ENCODE measurements at places on chromosomes 12 and 14.
A peak's percentile ranks its signal among the peaks of the same experiment; 100 is the strongest.

DNA sequence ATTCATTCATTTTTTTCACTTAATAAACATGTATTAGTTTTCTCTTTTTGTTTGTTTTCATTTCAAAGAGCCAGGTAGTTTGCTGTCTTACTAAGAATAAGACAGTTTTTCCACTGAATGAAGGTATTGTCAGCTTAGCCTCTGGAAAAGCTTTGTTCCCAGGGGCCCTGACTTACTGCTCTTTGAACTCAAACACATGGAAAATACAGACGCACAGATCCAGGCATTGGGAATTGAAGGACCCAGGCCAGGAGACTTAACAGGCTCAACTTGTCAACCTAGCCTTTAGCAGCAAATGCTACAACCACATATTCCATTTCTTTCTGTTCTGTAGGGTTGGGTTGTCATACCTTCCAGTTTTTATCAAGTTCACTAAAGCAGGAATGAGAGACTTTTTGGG lies 38.5 kb upstream of the SLCO1C1 start:
- DNase-seq: no peak

DNA sequence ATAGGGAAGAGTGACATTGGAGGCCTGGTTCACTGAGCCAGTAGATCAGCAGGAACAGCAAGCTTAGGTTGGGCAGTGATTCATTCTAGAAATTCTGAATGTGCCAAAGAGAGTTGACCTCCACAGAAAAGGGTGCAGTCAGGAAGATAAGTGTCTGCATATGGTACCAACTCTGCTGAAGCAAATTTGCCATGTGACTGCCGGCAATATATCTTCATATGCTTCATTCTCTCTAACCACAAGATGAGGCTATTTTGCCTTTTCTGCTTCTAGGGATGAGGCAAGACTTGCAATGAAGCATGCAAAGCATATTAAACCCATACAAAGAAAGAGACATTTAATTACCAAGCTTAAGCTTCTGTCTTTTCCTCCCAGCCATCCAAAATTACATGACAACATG lies 13.6 kb downstream of the CCDC198 start:
- peak; percentile 42 for DNase-seq

GRCh38 chr12:52197371-52198231 lies 5.8 kb upstream of the KRT80 start:
- no peak for DNase-seq

GRCh38 chr12:31470459-31470858 lies 120.5 kb downstream of the DENND5B start:
- no peak for DNase-seq

GRCh38 chr12:8906266-8907180 lies 7.8 kb upstream of the PHC1 start:
- no peak for DNase-seq

DNA sequence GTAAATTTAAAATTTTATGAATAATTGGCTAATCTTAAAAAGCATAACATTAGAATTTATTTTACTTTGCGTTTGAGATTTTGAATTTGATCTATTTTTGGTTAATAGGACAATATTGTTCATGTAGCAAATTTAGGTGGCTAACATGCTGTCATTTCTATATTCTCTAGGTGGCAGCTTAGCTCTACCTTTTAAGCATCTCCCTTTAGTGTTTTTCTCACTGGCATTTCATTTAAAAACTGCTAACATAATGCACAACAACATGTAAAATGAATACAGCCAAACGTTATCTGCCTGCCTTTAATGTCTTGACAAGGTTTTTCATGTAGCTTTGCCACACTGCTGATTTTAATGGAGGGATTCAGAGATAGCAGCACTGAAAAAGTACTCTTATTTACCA lies 272.4 kb upstream of the FBXO33 start:
- no peak for DNase-seq

GRCh38 chr12:81450920-81451739 lies 308.0 kb downstream of the PPFIA2 start:
- DNase-seq: peak; percentile 84

GRCh38 chr14:22549324-22549962 lies 39.6 kb downstream of the DAD1 start:
- DNase-seq: no peak

DNA sequence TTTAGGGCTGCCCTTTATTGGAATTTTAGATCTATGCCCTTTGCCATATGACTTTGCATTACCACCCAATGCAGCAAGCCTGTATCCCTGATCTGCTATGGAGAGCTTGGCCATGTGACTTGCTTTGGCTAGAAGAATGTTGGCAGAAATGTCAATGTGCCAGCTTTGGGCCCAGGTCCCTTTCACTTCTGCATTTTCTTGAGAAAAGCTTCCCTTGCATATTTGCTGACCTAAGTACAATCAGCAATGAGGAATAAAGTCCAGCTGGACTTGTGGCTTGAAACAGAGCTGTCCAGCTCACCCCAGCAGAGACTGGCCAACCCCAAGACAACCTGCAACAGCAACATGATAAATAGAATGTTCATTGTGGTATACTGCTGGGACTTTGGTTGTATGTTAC lies 135.9 kb downstream of the PAH start:
- DNase-seq: no peak

DNA sequence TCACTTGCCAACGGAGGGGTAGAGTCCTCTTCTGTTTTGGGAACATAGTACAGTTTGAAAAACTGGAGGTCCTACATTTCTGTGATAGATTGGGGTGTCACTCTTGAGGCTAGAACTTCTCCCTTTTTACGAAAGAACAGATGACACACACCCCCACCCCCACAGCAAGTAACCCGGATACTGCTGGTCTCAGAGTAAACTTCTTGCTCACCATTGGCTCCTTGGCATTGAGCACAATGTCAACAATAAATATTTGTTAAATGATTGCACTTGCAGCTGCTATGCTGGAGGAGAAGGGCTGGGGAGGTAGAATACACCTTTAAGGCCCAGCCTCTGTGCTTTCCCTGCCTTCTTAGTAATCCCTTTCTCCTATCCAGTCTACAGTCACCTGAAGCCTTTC lies 149.8 kb downstream of the TGFB3 start:
- DNase-seq: peak; percentile 29

GRCh38 chr12:54603872-54604271 lies 15.4 kb upstream of the PPP1R1A start:
- DNase-seq: no peak

GRCh38 chr12:68227356-68227755 lies 1.7 kb upstream of the IL26 start:
- DNase-seq: no peak

GRCh38 chr12:105214148-105214547 lies 21.8 kb downstream of the APPL2 start:
- no peak for DNase-seq

DNA sequence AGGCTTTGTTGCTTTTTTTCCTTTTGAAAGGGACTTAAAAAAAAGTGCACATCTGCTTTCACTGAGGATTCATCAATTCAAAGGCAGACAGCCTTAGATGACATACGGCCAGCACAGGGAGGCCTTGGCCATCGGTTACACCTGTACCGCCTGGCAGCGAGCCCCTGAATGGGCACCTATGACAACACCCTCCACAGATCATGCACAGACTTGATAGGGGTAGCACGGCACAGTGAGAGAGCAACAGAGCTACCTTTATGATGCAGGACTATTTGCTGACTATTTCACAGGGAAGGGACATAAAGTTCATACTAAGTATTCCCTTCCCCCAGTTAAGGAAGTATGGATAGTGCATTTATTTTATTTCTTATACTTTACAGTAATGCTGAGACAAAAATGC lies 137.9 kb upstream of the ARID2 start:
- no peak for DNase-seq

DNA sequence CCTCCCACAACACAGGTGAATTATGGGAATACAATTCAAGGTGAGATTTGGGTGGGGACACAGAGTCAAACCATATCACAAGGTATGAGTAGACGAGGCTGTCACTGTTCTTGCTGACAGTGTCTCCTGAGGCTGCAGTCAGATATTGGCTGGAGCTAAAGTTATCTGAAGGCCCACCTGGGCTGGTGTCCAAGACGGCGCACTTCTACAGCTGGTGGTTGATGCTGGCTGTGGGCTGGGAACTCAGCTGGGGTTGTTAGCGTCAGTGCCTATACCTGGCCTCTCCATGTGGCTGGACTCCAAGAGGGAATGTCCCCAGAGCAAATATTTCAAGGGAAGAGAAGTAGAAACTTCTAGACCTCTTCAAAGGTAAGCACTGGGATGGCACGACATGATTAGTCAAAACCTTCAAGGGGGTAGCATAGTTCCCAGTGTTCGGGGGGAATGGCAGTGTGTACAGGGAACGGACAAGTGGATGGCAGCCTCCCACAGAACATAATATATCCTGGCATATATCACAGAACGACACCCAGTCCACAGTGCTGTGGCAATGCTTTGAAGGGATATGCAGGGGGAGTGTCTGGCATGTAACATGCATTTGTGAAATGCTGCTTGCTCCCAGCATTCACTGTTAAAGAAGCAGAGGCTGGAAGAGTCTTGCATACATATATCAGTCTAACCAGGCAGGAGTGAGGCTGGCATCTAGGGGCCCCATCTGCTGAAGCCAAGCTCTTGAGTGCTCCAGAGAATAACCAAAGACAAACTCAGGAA lies 126.7 kb upstream of the RFLNA start:
- peak; percentile 1 for DNase-seq

DNA sequence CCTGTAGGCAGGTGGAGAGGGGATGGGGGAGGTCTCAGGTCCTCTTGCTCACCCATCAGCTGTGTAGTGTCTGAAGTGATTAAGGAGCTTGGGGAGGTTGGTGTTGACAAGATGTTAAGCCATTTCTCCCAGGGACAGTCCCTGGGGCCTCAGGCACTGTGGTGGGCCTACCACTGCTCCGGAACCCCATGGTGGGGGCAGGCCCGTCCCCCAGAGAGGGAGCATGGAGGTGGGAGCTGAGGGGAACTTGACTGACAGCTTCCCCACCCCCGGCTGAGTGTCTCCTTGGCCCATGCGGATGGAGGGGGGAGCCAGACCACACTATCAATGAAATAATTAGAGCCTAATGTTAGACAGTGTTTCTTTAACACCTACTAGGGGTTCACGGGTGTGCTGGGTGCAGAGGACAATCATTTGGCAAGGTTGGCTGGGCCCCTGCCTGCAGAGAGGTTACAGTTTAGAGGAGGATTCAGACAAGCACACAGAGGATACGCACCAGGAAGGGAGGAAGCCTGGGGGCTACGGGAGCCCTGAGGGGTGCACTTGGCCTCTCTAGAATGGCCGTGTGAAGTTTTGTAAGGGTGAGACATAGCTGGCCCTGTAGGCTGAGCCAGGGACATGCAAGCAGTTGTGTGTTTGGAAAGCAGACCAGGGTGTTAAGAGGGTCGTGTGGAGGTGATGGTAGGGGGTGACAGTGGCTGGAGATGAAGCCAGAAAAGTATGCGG lies 19.3 kb upstream of the KRT80 start:
- no peak for DNase-seq

- no peak for DNase-seq
These were observed 5.9 kb downstream of the VAMP1 start for GRCh38 chr12:6464531-6464930.

DNA sequence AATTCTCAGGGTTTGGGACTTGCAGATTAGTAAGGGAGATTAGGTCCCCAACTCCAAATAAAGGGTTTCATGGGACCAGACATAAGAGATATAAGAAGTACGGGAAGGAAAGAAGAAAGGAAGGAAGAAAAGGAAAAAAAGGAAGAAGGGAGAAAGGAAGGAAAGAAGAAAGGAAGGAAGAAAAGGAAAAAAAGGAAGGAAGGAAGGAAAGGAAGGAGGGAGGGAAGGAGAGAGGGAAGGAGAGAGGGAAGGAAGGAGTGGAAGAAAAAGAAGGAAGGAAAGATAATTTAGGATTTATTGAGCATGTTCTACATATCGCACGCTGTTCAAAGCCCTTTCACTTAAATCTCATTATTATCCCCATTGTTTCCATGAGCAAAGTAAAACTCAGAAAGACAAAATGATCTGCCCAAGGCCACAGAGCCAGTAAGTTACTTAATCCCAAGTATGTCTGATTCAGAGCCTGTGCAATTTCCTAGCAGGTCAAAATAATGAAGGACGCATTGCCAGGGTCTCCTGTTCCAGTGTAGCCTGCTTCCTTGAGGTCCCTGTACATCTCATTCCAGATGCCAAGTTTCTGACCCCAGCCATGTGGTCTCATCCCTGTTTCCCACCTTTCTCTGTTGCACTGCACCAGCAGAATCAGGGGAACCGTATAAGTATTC lies 3.9 kb upstream of the HDAC7 start:
- DNase-seq: peak; percentile 60

GRCh38 chr12:45666816-45667215 lies 62.7 kb upstream of the ARID2 start:
- no peak for DNase-seq

- no peak for DNase-seq
These were observed 7.5 kb upstream of the KLRK1 start for GRCh38 chr12:10397296-10397695.

DNA sequence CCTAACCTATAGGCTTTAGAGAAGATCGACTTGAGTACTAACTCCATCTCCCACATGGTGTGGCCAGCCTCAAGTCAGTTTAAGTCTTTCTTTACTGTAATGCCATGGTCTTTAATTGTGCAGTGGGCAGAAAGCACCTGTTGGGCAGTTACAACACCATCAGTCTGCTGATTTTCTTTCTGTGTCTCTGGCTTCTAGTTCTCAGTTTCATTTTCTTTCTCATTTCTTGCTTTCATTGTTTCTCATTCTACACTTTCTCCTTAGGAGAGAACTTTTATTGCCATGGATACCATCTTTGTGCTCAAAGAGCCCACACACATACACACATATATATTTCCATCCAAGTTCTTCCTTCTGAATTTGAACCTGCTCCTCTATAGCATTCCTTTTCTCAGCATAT lies 96.1 kb upstream of the SLC16A7 start:
- no peak for DNase-seq

DNA sequence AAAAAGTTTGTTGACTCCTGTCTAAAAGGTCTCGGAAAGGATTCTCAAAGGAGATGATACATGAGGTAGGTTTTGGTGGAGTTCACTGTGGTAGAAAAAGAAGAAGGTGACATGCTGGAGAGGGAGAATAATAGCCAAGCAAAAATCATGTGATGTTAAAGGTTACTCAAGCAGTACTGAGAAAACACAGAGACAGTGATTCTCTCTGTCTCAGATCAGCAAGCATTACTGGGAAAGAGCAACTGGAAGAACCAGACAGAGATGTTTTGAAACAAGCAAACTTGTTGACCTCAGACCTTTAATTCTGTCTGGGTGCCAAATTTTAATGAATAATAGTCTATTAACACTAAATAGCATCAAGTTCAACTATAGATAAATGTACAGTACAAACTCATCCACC lies 183.5 kb upstream of the PLEKHG7 start:
- no peak for DNase-seq

DNA sequence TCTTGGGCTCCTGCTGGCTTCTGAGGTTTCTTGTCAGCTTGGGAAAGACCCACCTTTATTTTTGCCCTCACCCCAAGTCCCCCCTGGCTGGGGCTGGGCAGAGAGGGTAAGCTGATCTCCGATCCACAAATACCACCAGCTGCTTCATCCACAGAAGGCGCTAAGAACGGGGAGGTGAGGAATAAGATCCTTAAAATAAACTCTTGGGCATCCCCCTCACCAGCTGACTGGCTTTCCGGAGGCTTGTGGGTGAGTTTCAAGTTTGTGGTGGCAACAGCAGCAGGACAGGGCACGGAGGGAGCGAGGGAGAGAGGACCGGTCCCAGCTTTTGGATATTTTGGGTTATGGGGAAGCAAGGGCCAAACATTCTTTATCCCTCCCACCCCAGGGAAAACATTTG lies 20.8 kb upstream of the HSPB8 start:
- no peak for DNase-seq
